Stimulated activated CD8-positive, alpha-beta memory T cell treated with anti-CD3 and anti-CD28 coated beads, Interleukin-4, amount 100 ng/mL, for 4 hours (primary cell): ENCODE measurements at places on chromosomes 5 and 9.

GRCh38 chr5:19690978-19691377, 297.0 kb downstream of the CDH18 start:
- no peak for DNase-seq

- no peak for DNase-seq
Measured at GRCh38 chr5:173472784-173473278, 143.6 kb downstream of the BOD1 start.

GRCh38 chr9:110821064-110821463, 152.5 kb downstream of the MUSK start:
- DNase-seq = no peak

DNA sequence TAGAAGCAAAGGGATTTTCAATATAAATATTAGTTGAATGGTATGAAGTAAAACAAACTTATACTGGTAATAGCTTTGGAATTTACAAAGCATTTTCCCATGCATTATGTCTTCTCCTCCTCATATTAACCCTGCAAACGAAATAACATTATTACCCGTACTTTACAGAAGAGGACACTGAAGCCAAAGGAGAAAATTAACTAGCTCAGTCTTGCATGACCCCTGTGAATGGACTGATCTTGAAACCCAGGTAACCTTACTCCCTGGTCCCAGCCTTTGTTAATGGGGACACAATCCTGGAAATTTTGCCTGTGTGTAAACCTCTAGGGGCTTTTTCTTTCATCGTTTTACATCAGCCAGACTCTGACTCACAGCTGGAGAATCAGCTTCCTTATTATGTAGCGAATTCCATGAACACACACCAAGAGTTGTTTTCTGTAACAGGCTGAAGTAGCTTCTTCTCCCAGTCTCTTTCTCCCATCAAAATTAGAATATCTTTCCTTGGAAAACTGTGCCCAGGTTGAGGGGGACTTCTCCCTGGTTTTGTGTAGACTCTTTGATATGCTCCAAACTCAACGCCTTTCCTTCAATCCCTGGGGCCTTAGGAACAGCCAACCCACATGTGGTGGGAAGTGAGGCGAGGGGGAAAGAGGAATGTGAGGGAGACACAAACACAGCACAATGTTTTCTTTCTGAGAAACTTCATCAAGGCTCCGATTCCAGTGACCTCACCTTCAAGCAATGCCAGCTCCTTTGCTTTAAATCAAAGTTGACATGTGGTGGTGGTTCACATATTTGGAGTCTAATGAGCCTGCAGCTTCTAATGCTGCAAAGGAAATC, 480.9 kb upstream of the PAPPA start:
- DNase-seq = no peak

- DNase-seq = no peak
Measured at GRCh38 chr9:123718188-123718587, 211.7 kb downstream of the DENND1A start.

DNA sequence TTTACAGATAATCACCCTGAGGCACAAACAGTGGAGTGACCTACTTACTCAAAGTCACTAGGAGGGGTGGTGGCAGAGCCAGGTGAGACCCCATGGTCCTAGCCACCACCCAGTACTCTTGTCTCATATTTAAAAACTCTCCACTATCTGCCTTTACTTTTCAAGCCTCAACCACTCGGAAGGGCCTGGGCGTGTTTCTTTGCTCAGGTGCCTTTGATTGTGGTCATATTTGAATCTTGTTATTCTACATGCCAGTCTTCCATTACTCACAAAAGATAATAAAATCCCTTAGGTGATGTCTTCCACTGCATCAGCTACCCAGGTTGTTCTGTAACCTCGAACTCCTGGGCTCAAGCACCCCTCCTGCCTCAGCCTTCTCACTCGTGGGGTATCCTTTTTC, 20.7 kb upstream of the TRIM36 start:
- no peak for DNase-seq

GRCh38 chr5:109099081-109099480, 310.7 kb downstream of the PJA2 start:
- no peak for DNase-seq

DNA sequence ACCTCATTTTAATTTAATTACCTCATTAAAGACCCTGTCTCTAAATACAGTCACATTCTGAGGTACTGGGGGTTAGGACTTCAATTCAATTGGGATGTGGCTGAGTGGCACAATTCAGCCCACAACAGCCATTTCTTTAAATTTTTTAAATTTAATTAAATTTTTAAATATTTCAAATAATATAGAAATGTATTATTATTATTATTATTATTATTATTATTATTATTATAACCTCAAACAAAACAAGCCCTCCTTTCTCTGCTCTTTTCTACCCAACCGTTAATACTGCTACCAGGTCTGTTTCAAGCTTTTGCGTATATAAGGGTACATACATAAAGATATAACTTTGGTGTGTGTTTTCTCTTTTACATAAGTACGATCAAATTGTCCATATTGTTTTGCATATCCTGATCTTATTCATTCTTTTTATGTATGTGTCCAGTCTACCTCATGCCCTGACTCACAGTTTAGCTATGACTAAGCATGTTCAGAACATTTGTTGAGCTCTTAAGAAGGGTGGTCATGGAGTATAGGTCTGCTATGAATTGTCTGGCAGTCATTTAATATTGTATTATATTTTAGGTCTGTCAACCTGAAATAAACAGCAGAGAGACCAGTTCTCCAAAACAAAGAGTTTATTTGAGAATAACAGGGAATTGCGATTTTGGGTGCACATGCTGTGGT, 16.1 kb upstream of the RAB14 start:
- no peak for DNase-seq

- DNase-seq = no peak
Measured at GRCh38 chr5:179243333-179243732, 101.9 kb downstream of the ADAMTS2 start.

- no peak for DNase-seq
Measured at GRCh38 chr5:33936004-33936380, 194 bp upstream of the RXFP3 start.

- DNase-seq = no peak
Measured at GRCh38 chr9:81396528-81396927, 292.8 kb downstream of the TLE1 start.

DNA sequence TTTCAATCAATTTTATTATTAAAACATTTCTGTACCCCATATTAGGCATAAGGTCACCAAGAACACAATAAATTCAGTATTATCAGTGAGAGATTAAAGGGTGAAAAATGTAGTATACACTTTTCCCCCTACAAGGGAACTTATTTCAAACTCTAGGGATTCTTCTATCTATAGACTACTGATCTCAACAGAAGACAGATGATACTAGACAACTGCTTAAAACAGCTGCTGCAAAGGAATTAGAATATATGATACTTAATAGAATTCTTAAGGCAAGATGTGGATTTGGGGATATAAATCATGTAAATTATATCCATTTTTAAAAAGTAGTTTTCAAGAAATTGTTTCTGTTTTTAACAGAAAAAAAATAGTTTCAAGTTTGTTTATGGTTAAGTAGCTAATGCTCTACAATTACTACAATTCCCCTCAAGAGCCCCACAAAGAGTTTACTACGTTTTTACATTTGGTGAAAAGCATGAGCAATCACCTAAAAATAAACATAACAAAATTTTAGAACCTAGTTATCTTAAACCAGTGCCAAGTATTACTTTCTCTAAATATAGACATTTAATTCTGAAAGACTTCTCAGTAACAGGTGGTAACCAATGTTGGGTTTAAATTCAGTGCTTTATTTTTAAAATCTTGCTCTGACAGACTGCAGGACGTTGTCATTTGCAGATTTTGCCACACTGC, 6.0 kb downstream of the KIF24 start:
- DNase-seq = no peak

- DNase-seq = no peak
Measured at GRCh38 chr5:159171274-159171673, 38.1 kb downstream of the RNF145 start.

DNA sequence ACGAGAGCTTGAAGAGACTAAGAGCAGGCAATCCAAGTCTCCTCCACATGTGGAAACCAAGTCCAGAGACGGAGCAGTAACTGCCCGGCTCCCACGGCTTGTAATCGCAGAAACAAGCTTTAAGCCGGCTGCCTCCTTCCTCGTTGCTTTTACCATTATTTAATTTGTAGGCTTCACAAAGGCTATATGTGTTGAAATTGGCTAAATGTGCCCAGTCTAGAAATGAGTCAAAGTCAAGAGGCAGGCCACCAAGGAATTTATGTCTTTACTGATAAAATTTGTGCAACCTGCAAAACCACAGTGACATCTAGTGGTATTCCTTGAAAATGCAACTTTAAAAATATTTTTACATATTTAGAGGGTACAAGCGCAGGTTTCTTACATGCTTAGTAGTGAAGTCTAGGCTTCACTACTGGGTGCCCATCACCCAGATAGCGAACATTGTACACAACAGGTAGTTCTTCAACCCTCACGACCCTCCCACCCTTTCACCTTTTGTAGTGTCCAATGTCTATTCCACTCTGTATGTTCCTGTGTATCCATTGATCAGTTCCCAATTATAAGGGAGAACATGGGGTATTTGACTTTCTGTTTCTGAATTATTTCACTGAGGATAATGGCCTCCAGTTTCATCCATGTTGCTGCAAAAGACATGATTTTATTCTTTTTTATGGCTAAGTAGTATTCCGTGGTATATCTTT, 33.5 kb upstream of the EBF1 start:
- no peak for DNase-seq

DNA sequence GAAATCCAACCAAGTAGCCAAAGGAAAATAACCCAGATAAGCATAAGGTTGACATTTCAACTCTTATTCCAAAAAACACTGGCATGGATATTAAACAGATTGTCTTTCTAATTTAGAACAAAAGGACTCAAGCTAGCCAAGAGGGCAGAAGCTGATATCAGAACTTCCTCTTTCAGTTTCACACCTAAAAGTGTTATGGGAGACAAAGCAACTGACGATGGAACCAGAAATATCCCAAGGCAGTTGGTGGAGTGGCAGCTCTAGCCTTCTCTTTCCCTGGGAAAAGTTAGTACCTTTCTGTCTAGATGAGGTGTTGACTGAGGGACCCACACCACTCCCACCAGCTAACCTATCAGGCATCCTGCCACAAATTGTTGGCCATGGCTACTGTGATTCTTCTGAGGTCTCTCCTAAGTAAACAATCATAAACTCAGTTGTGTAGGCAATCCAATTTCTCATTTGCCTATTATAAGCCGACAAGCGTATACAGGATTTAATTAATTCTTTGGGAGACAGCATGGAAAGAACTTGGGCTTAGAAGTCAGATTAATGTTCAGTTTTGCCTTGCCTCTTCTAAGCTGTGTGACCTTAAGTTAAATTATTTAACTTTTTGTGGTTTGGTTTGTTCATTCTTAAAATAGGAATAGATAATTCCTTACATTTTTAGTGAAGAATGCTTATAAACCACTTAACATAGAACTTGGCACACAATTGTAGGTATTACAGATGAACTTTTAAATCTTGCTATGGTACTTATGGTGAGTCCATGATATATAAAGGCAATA, 110.9 kb upstream of the ADAMTSL1 start:
- no peak for DNase-seq

GRCh38 chr9:135329571-135330306, 149.8 kb upstream of the PPP1R26 start:
- DNase-seq = no peak

DNA sequence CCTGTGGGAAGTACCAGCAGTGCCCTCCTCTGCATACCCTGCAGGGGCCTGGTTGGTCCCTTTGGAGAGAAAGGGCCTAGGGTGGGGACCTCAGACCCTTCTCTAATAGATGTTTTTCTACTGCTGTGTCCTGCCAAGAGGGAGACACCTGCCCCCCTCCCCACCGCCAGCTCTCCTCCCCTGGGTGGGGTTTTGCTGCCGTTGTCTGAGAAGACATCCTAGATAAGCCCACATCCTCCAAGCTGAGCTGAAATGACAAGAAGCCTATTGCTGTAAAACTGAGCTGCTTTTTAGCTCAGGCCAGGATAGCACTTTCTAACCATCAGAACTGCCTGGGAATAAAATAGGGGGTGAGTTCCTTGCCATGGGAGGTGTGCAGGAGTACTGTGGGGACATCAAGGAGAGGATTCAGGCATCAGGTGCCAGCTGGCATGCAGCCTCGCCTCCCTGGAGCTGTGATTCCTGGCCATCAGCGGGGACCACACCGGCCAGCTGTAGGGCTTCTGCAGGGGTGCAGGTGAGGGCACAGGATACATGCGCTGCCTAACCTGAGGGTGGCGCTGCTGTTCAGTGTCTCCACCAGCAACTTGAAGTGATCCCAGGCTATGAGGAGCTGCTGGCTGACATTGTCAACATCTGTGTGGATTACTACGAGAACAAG, 37.9 kb downstream of the CYFIP2 start:
- no peak for DNase-seq

- no peak for DNase-seq
Measured at GRCh38 chr5:2488593-2488992, 262.9 kb downstream of the IRX2 start.

DNA sequence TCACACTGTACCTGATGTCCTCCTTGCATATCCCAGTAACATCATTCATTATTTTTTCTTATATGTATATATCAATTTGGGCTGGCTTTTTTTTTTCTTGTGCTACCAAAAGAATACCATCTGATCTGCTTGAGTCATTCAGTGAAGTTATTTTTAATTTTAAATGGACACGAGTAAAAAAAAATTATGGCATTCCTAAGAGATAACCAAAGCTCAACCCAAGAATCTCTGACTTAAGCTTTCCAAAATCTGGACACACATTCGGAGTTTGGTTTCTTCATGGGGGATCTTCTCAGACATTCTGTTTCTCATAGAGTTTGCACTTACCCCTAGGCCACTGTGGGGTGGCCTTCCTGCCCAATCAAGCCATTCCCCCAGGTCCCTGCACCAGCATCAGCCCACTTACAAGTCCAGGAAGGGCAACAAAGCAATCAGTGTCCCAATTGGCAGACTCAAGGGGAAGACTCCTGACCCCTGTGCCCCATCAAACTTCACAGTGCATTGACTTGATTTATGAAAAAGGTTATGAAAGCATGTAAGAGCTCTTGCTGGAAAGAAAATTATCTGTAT, 49.2 kb upstream of the SPDL1 start:
- DNase-seq = no peak

DNA sequence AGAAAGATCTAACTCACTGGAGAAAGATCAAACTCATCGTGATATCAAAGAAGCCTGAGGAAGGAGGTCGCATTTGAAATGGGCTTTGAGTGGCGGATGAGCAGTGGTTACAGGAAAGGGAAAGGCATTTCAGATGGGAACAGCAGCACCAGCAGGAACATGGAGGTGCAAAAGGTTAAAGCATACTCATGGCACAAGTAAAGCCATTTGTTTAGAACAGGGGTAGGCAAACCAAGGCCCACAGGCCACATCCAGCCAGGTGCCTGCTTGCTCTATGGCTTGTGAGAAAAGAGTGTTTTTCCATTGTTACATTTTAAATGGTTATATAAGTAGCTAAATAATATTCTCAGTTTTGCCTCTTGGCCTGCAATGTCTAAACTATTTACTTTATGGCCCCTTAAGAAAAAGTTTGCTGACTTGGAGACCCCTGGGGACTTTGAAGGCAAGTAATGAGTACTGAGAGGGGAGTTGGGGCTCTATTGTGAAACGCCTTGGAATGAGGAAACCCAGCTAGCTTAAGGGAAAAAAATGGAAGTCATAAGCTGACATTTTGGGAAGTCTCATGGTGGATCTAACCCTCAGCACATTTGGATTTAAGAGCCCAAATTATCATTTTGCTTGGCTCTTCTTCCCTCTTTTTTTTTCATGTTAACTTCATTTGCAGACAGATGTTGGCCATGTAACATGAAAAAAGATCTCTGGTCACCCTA, 211.1 kb downstream of the NR3C1 start:
- no peak for DNase-seq

- no peak for DNase-seq
Measured at GRCh38 chr5:89988998-89989655, 420.4 kb downstream of the CETN3 start.
